ENCODE measurements at places on chromosomes 6 and 20.

DNA sequence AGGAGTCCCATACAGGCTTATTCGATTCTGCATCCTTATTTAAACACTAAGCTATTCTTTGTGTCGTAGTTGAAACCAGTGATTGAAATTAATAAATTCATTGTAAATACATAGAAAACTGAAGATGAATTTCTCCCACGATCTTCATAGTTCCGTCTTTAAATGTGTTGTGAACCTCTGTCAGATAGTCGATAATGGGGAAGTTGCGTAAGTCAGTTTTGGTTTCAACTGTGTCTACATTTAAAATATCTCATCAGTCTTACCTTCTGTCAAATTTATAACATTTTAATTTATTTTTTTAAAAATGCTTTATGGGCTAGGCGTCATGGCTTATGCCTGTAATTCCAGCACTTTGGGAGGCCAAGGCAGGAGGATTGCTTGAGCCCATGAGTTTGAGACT is 12.7 kb downstream of the STX11 start:
- peak; percentile 86 for DNase-seq

DNA sequence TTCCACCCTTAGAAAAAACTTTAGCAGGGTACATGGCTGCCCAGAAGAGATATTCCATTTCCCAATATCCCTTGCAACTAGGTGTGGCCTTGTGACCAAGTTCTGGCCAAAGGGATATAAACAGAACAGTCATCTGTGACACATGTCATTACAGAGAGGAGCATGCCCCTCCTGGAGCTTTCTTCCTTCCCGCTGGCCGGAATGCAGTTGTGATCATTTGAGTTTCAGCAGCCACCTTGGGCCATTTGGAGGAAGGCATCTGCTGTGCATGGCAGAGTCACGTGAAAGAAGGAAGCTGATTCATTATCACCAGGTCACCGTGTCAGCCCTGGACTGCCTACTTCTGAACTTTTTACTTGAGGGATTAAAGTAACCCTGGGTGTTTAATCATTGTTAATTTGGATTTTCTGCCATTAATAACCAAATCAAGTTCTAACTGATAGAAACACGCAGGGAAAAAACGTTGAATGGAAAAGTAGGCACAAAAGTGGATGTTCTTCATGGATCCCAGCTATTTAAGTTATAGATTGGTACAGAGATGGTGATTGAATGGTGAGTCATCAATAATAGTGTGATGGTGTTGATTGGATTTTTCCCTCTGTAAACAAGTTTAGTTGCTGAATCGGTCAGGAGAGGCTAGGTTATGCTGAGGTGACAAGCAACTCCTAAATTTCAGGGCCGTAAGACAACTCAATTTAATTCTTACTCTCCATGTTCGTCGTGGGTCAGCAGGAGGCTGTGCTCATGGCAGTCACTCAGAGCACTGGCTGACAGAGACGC is 80.7 kb upstream of the CCDC167 start:
- DNase-seq = peak; percentile 65

GRCh38 chr6:131067521-131067920 is 4.5 kb upstream of the EPB41L2 start:
- DNase-seq = no peak

GRCh38 chr6:26211963-26212362 is 124.7 kb downstream of the HFE start:
- peak; percentile 59 for DNase-seq

- no peak for DNase-seq
Observed at GRCh38 chr20:53503517-53503919, 90.1 kb downstream of the ZNF217 start.

DNA sequence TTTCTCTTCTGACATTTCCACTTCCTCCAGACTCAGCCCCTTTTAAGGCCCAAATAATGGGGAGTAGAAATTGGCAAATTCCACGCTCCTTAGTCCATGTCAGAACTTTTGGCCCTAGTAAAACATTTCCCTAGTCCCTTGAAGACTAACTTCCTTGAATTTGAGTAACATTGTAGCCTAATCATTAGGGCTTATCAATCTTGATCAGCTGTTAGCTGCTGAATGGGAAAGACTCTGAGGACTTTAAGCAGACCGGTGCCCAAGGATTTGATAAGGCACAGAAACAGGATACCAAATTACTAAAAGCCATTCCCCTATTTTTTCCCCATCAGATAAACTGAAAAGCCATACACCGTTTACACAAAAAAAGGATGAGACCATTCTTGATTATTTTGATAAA is 37.0 kb upstream of the ECI2 start:
- DNase-seq = no peak

- no peak for DNase-seq
Observed at GRCh38 chr6:147935656-147936055, 407.0 kb upstream of the SASH1 start.

DNA sequence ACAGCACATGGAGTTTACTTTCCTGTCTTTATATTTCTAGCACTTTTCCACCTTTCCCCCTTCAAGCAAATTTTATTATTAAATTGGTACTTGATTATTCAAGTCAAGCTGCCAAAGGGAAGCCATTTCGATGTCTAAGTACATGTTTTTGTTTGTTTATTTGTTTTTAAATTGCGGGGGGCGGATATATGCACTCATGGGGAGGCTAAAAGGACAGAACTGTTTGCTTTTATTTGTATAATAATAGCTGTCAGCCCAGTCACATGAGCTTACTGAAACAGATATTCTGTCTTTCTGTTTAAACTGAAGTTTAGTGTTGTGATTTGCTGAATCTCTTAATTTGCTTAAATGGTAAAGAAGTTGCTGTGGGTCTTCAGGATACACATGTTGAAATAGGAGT is 49.6 kb upstream of the PLCG1 start:
- DNase-seq = no peak

DNA sequence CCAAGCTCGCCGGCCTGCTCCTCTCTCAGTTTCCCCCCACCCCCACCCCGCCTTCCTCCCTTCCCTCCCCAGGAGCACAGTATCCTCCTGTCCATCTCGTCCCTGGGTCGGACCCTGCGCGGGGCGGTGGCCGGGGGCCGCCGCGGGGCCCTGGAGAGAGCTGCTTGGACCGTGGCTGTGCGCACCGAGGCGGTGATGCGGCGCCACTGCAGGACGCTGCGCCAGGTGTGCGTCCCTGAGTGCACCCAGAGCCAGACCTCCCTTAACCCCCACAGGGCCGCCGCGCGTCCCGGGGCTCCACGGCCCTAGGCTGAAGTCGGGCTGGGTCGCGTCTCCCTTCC is 2.2 kb downstream of the C20orf204 start:
- no peak for DNase-seq

GRCh38 chr20:61891476-61891875 is 174.2 kb downstream of the TAF4 start:
- no peak for DNase-seq

GRCh38 chr20:31712564-31713311 is 9.9 kb downstream of the BCL2L1 start:
- DNase-seq = no peak

DNA sequence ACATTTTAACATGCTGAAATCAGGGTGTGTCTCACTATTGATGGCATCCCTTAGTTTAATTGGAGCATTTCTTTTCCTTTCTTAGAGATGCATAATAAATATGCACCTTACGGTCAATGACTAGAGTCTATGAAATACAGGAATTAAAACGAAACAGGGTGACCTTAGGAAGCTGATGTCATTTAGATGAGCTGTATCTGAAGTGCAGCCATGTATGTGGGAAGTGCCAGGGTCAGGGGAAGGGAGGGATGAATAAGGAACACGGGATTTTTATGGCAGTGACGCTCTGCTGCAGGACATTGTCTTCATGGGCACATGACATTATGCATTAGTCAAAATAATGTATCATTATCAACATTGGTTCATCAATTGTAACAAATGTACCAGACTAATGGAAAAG is 84.0 kb downstream of the AGPAT4 start:
- DNase-seq = peak; percentile 58

GRCh38 chr6:169023161-169023874 is 230.3 kb downstream of the THBS2 start:
- no peak for DNase-seq

GRCh38 chr6:3309391-3310050 is 50.8 kb downstream of the PSMG4 start:
- no peak for DNase-seq

GRCh38 chr6:163113358-163113962 is 301.1 kb upstream of the QKI start:
- no peak for DNase-seq

DNA sequence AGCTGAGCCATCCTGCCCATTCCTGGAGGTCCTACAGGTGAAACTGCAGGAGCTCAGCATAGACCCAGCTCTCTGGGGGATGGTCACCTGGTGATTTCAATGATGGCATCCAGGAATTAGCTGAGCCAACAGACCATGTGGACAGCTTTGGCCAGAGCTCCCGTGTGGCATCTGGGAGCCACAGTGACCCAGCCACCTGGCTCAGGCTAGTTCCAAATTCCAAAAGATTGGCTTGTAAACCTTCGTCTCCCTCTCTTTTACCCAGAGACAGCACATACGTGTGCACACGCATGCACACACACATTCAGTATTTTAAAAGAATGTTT is 44.0 kb downstream of the SIRPA start:
- no peak for DNase-seq

DNA sequence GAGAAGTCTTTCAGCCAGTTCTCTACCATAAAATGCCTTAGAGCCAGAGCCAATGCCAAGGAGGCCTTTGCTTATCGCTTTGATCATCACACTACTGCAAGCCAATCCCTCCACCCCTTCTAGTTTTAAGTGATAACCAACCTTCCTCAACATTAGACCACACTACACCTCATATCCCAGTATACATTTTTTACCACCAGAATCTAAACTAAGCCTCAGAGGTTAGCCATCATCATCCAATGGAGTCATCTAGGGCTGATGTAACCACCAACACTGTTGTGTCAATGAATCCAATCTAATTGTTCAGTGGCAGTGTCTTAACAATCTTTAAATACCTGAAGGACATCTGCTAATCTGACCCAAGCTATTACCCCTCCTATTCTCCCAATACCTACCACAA is 6.4 kb downstream of the ZUP1 start:
- DNase-seq = no peak

DNA sequence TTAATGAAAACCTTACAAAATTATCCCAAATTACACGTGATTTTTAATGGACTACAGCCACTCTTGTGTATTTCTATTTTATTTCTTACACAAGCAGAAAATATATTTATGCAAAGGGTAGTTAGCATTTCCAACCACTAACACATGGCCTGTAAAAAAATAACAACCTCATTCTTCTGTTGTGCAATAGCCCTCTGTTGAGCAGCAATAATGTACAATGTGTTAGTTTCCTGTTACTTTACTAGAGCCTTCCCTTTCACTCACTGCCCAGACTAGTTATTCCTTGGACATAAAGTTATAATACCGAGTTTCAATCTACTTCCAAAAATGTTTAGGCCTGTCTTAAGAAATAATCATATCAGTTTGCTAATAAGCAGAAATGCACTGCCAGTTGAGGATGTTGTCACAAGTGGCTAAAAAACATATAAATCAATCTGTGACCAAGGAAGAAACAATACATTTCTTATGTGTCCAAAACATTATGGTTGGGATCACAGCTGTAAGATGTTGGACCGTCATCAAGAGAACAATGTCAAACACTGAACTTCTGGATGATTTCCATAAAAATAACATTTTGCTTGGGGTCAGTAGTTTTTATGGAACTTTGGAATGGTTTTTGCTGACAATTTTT is 73.6 kb upstream of the RNF146 start:
- DNase-seq = peak; percentile 38
